Heart left ventricle (tissue), 16 donors: ENCODE measurements at places on chromosomes 7 and 10. TPM values are rescaled to one million over a fixed set of nuclear protein-coding genes. Genes with fewer than 3 reads are reported as not detected.

UPF2 gene
- polyA plus RNA-seq, result 15.7 TPM

SHH gene
- polyA plus RNA-seq, result not detected

NKX6-2 gene
- polyA plus RNA-seq, result 0.03 TPM

PCLO gene
- 0.21 TPM for polyA plus RNA-seq

GPR15LG gene
- 0.11 TPM for polyA plus RNA-seq

CRHR2 gene
- 0.06 TPM for polyA plus RNA-seq

CPN1 gene
- polyA plus RNA-seq, result not detected

HBP1 gene
- 21.4 TPM for polyA plus RNA-seq

GNG11 gene
- polyA plus RNA-seq, result 29.4 TPM

PKD2L1 gene
- polyA plus RNA-seq, result not detected

LIPM gene
- polyA plus RNA-seq, result not detected

TLX1 gene
- 0.15 TPM for polyA plus RNA-seq

PRPS1L1 gene
- not detected for polyA plus RNA-seq

CLDN4 gene
- 0.12 TPM for polyA plus RNA-seq

PAX4 gene
- not detected for polyA plus RNA-seq

SAMD9L gene
- polyA plus RNA-seq, result 2.1 TPM

ADARB2 gene
- 0.28 TPM for polyA plus RNA-seq

PNLIPRP3 gene
- not detected for polyA plus RNA-seq

OGDHL gene
- 2.1 TPM for polyA plus RNA-seq

MMD2 gene
- not detected for polyA plus RNA-seq

SAP25 gene
- 0.65 TPM for polyA plus RNA-seq

CAV2 gene
- polyA plus RNA-seq, result 66.3 TPM

XRCC2 gene
- 0.23 TPM for polyA plus RNA-seq

ZNF722 gene
- polyA plus RNA-seq, result not detected

SRGN gene
- 95.6 TPM for polyA plus RNA-seq

CDNF gene
- polyA plus RNA-seq, result 0.61 TPM

EVX1 gene
- not detected for polyA plus RNA-seq

LBX1 gene
- polyA plus RNA-seq, result not detected

NKX2-3 gene
- polyA plus RNA-seq, result not detected

ADAM22 gene
- polyA plus RNA-seq, result 0.73 TPM

TFPI2 gene
- polyA plus RNA-seq, result 10.1 TPM

PDZD7 gene
- 0.15 TPM for polyA plus RNA-seq

PLCE1 gene
- 1.3 TPM for polyA plus RNA-seq

CYP2C19 gene
- polyA plus RNA-seq, result not detected
